ENCODE measurements at places on chromosomes 1 and 21. TPM values are rescaled to one million over a fixed set of nuclear protein-coding genes. Genes with fewer than 3 reads are reported as not detected.

DNA sequence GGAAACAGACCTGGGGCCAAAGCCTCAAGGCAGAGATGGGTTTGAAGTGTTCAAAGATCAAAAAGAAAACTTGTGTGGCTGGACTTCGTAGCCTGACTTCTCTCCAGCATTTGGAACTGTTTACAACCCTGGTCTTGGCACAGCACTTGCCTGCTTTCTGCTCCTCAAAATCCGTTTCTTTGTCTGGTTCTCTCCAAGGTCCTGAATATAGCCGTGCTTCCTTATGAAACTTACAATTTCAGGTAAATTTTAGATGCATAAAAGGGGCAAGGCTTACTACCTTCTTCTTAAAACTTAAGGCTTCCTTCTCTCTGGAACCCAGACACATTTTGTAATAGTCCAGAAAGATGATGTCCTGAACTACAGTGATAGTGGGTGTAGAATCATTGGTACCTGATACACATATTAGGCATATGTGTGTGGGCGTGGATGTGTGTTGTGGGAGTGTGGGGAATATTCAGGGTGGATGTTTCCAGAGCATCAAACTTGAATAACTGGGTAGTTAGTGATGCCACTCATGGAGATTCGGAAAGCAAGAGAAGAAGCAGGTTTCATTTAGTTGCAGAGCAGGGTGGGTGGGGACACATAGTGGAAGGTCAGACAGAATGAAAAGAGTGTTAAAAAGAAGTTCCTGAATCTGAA lies 26.4 kb upstream of the FAM78B start:
- no peak for DNase-seq

DNA sequence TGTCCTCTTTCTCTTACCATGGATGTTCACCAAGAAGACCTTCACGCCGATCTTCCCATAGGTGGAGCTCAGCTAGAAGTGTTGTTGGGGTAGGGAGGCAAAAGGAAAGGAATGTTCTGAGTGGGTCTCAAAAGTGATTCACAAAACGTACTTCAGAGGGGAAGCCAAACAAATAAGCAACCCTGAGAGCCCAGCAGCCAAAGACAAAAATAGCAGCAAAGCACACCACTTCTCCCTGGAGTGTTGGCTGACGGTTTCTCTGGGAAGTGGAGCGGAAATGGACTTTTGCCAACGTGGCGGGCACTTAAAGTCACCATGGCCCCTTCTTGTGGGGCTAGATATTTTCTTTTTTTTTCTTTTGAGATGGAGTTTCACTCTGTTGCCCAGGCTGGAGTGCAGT lies 23.1 kb downstream of the SLC26A9 start:
- DNase-seq = no peak

DNA sequence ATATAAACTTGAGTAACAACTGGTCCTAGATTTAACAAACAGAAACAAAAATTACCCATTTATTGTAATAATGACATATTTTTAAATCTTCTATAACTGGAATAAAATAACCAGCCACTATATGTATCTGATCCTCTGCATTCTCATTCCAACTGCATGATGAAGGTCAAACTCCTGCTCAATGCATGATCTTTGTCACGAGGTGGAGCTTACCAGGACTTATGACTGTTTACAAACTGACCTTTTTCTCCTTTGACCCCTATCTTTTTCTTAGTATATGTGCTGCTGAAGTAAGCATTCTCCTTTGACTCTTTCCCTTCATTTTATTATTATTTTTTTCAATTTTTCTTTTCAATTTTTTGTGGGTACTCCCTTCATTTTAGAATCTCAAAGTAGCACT lies 252.2 kb downstream of the PDE4B start:
- no peak for DNase-seq

DNA sequence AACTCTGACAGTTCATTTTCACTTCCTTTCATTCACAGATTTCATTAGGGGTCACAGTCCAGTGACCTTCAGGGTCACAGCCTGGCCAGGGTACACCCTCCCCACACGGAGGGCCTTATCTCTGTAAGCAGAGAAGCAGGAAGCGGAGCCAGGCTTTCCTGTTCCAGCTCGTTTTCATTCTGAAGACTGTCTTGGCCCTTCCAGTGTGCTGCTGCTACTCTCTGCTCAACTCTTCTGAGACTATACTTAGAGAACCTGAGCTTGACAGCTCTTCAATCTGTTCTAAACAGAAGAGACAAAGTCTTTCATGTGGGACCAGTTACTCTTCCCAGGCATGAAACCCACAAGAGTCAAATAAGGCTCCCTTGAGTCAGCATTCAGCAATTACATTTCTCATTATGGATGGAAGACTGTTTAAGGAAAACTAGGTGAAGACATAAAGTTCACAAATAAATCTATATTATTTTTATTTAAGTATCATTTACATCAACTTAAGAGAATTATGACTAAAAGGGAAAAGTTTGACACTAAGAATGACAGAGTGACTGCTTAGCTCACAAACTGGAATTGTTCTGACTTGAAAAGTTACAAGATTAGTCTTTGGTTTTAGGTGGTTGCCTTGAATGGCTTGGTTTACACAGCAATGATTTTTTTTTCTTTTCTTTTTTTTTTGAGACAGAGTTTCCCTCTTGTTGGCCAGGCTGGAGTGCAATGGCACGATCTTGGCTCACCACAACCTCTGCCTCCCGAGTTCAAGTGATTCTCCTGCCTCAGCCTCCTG lies 4.8 kb upstream of the TDRD10 start:
- DNase-seq = no peak

DNA sequence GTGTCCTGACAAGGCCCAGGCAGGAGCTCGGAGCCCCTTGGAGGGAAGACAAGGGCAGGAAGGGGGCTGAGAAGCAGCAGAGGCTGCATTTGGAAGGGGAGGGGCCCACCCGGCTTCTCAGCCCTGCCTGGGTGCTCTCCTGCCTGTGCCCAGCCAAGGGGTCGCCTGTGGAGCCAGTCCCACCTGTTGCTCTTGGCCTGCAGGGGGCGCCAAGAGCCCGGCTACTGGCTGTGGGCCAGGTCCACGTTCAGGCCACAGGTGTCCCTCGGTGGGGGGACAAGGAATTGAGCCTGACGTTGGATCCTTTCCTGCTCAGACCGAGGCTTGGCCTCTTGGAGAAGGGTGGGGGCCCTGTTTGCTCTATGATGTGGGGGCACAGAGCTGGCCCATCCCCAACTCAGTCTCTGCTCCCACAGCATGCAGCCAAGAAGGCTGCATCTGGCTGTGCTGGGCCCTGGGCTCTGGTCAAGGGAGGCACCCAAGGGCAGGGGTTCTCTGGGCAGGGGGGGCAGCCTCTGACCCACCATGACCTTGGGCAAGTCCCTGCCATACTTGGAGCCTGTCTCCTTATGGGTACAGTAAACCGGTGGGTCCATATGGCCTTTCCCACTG lies 10.9 kb downstream of the WNT4 start:
- DNase-seq = no peak

DNA sequence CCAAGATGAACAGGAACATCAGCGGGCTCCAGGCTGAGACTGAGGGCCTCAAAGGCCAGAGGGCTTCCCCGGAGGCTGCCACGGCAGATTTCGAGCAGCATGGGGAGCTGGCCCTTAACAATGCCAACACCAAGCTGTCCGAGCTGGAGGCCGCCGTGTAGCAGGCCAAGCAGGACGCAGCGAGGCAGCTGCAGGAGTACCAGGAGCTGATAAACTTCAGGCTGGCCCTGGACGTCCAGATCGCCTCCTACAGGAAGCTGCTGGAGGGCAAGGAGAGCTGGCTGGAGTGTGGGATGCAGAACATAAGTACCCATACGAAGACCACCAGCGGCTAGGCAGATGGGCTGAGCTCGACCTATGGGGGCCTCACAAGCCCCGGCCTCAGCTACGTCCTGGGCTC lies 823.4 kb upstream of the NEGR1 start:
- DNase-seq = no peak

- no peak for DNase-seq
Observed at GRCh38 chr21:32237021-32237420, 41.8 kb downstream of the MIS18A start.

GRCh38 chr21:35163411-35163810 lies 114.3 kb upstream of the RUNX1 start:
- no peak for DNase-seq

GRCh38 chr1:201108614-201109013 lies 3.6 kb downstream of the CACNA1S start:
- no peak for DNase-seq

DNA sequence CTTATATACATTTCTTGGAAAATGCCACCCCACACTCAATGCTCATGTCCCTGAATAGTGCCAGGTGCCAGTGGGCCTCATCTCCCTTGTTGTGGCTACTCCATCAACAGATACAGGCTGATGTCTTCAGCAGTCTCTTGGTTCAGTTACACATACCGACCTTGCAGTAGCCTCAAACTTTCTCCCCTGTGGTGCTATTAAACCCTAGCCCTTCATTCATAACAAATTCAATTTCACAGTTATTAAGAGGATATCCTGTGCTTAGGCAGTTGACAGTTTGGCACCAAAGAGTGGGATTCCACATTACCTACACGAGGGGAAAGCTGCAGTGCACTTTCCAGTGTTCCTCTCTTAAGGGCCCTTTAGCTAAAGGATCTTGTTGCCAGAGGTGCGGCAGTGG lies 35.9 kb upstream of the CAMK1G start:
- DNase-seq = no peak

GRCh38 chr1:2617971-2618470 lies 14.8 kb downstream of the MMEL1 start:
- no peak for DNase-seq

DNA sequence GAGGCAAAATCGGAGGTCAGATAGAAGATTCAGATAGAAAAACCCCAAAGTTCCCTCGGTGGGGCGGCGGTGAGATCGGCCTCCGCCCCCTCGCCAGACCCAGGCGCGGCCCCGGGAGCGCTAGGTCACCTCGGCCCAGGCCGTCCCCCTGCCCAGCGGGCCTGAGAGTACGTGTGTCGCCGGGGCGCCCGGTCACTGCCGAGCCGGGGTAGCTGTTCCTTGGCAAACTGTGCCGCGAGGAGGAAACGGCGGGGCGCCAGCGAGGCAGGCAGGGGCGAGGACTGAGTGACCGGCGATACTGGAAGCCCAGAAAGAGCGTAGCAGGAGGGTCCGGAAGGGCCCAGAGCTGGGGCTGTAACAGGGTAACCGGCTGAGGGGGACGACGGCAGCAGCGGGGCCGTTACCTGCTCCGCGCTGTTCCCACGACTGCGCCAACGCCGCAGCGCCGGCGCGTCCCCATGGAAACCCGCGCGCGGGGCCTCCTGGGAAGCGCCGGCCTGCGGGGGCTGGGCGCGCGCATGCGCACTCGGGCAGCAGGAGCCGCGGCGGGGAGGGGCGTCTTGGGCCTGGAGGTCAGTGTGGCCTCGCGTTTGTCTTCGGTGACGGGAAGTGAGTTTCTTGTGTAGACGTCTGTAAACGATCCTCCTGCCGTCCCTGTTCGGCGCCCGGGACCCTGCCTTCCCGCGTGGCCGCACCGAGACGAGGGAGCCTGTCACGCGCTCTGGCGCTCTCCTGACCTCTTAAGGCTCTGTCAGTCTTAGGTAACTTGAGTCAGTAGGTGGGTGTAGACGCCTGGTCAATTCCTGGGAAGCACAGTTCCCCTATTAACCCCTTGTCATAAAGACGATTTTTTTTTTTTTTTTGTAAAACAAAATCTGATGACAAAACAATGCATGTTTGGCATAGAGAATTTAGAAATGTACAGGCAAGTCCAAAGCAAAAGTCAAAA lies at the start of gene LCA5L:
Gene LCA5L (minus strand): TSS at position 458 of the 949 bp plus-strand sequence. CDS start 17,285 bp downstream, outside the sequence.
- DNase-seq = no peak

DNA sequence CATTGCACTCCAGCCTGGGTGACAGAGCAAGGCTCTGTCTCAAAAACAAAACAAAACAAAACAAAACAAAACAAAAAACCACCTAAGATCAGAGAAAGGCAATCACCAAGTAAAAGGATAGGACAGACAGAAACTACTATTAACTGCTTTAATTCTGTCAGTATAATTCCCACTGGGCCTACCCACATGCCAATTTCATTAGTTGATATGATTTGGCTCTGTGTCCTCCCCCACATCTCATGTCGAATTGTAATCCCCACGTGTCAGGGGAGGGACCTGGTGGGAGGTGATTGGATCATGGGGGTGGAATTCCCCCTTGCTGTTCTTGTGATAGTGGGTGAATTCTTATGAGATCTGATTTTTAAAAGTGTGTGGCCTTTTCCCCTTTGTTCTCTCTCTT lies 27.2 kb upstream of the CAPZB start:
- no peak for DNase-seq

DNA sequence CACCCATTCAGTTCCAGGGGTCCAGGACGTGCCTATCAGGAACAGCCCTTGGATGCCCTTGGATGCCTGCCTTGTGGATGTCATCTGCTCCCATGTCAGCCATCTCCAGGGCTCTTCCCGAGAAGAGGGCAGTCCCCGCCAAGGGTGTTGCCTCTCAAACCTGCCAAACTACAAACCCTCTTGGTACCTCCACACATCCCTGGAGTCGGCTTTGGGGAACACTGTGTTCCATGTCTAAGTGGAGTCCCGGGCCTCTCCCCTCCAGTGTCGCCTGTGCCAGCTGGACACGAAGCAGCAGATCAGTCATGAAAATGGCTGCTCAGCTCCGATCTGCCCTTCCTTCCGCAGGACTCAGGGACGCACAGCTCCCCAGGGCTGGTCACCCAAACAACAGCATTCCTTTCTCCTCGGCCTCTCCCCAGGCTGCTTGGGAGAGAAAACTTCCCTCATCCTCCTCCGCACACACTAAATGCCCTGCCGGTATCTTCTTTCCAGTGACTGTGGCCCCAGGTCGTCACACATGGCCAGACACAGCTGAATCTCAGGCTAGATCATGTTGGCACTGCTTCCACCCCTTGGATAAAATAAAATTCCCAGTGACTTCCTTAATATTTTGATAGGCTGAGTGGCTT lies 53.4 kb downstream of the GALNT2 start:
- DNase-seq = no peak

GRCh38 chr1:212699104-212699624 lies 476 bp downstream of the BATF3 start:
- DNase-seq = no peak

DNA sequence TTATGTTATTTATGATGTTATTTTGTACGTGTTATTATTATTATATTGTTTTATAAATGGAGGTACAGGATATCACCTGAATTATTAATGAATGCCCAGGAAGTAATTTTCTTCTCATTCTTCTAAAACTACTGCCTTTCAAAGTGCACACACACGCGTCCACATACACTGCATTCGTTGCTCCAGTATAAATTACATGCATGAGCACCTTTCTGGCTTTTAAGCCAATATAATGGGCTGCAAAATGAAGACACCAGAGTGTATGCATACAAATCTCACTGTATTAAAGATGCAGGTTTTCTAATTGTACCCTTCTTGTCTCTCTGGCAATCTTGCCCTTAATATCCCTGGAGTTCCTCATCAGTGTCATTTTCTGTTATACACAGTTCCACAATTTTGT lies 6.9 kb downstream of the RGS4 start:
- no peak for DNase-seq

- DNase-seq = no peak
Observed at GRCh38 chr1:29237852-29238619, 1.7 kb downstream of the PTPRU start.

- no peak for DNase-seq
Observed at GRCh38 chr1:156346636-156347035, 8.3 kb downstream of the TSACC start.

SAMD13 gene
- total RNA-seq = 1.5 TPM

PTGFRN gene
- total RNA-seq = 92.3 TPM

HTR6 gene
- total RNA-seq = not detected

LIPI gene
- not detected for total RNA-seq

NEGR1 gene
- total RNA-seq = 2.0 TPM

OR6N1 gene
- total RNA-seq = not detected

DENND2C gene
- 1.3 TPM for total RNA-seq

S1PR1 gene
- 260 TPM for total RNA-seq

DSTYK gene
- total RNA-seq = 7.4 TPM
